Activated CD8-positive, alpha-beta memory T cell treated with anti-CD3 and anti-CD28 coated beads for 48 hours (primary cell): ENCODE measurements at places on chromosomes 16 and 17.

GRCh38 chr16:14486520-14487303, 143.3 kb downstream of the PARN start:
- DNase-seq, result no peak

DNA sequence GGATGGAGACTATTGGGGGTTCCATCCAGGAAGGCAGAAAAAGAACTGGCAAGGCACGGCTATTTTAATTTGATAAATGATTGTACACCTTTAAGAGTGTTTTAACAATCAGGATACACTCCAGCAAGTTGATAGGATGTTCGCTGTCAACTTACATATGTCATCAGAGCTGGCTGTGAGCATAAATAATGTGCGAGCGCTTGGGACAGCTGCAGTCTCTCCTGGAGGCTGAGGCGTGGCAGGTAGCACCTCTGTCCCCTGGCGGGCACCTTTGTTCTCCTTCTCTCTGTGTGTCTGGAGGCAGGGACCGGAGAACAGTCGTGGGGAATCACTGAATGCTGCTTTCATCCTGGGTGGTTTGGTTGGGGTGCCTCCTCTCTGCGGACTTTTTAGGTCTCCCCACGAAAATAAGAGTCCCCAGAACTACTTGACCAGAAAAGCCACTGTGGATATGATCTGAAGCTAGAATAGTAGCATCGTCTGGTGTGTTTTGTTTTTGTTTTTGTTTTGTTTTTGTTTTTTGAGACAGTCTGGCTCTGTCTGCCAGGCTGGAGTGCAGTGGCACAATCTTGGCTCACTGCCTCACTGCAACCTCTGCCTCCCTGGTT, 9.4 kb downstream of the BAHCC1 start:
- no peak for DNase-seq

GRCh38 chr16:53091466-53092211, 36.8 kb downstream of the CHD9 start:
- no peak for DNase-seq

GRCh38 chr17:79930062-79930876, 91.0 kb upstream of the CBX4 start:
- no peak for DNase-seq

- DNase-seq, result no peak
These were observed 53.9 kb upstream of the NETO2 start for GRCh38 chr16:47197536-47198179.

- DNase-seq, result no peak
These were observed 548 bp downstream of the TBX2 start for GRCh38 chr17:61400066-61400716.

DNA sequence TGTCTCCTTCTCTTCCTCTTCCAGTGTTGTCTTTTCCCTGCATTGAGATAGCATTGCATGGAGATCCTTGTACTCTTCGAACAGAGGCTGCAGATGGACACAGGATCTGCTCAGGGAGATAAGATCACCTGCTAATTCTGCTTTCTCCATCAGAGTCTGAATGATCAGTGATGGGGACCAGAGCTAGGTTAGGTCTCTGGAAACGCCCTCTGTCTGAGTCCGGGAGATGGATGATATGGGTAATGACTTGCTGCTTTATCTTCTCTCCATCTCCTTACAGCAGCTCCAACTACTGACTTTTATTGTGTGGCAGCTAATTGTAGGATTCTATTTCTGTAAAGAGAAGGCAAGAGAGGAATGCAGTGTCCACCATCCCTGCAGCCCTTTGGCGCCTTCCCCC, 435.6 kb downstream of the WWOX start:
- no peak for DNase-seq

- DNase-seq, result no peak
These were observed 1.9 kb downstream of the CCR10 start for GRCh38 chr17:42679492-42680330.

DNA sequence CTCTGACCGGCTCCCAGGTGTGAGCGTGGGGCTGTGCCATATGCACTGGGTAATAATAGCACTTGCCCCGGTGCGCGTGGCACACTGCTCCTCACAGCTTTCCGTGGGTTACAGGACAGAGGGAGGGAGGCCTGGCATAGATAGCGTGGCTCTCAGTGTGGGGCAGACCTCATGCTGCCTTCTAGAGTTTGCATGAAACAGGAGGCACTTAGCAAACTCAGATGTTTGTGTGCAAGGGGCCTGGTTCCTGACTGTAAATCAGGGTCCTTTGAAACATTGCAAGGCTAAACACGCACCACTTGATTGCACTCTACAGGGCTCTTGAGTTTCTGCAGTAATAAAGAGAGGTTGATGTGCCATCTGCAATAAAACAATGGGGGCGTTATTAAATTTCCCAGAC, 101.7 kb downstream of the RPTOR start:
- DNase-seq, result no peak

GRCh38 chr16:66898207-66898606, 17.9 kb downstream of the PDP2 start:
- no peak for DNase-seq

GRCh38 chr17:11922638-11923037, 74.6 kb downstream of the ZNF18 start:
- no peak for DNase-seq

GRCh38 chr17:6047966-6048365, 22.2 kb upstream of the WSCD1 start:
- DNase-seq, result no peak

DNA sequence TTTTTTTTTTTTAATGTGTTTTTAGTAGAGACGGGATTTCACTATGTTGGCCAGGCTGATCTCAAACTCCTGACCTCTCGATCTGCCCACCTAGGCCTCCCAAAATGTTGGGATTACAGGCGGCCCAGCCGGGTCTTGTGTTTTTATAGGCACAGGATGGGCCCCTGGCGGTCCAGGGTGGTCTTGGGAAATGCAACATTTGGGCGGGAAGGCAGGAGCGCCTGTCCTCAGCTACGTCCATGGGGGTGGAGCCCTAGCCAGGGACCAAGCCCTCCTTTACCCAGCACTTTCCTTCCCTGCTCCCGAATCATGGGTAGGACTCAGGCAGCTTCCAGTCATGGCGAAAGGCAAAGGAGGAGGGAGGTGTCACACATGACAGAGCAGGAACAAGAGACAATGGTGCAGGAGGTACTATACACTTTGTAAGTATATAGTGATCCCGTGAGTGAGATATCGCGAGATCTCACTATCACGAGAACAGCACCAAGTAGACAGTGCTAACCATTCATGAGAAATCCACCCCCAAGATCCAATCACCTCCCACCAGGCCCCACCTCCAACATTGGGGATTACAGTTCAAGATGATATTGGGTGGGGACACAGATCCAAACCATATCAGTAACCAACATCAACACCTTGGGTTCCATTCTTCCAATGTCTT, 226.7 kb upstream of the WSCD1 start:
- DNase-seq, result no peak

- no peak for DNase-seq
These were observed 90.5 kb downstream of the C16orf78 start for GRCh38 chr16:49464093-49464492.

- no peak for DNase-seq
These were observed 50.1 kb downstream of the TOM1L2 start for GRCh38 chr17:17922070-17922614.

DNA sequence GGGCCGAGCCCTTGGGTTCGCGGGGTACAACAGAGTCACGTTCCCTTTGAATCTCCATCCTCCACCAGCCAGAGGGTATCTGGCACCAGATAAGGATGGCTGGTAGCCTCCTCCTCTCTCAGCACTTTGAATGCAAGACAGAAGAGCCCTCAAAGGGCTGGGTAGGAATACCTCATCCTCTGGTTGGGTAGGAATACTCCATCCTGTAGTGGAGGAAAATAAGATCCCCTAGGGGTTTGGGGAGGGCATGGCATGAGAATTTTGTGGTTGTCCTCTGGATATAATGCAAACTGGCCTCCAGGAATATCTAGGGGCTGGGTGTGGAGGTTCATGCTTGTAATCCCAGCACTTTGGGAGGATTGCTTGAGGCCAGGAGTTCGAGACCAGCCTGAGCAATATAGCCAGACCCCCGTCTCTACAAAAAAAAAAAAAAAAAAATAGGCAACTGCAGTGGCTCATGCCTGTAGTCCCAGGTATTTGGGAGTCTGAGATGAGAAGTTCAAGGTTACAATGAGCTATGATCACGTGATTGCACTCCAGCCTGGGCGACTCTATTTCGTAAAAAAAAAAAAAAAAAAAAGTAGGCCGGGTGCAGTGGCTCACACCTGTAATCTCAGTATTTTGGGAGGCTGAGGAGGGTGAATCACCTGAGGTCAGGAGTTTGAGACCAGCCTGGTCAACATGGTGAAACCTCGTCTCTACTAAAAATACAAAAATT, 2.7 kb downstream of the IGFBP4 start:
- no peak for DNase-seq

GRCh38 chr17:63780507-63780906, 6.5 kb downstream of the DDX42 start:
- DNase-seq, result no peak

GRCh38 chr17:60573236-60574051, 26.5 kb upstream of the PPM1D start:
- no peak for DNase-seq

GRCh38 chr16:27264151-27264550, 4.4 kb downstream of the NSMCE1 start:
- no peak for DNase-seq

DNA sequence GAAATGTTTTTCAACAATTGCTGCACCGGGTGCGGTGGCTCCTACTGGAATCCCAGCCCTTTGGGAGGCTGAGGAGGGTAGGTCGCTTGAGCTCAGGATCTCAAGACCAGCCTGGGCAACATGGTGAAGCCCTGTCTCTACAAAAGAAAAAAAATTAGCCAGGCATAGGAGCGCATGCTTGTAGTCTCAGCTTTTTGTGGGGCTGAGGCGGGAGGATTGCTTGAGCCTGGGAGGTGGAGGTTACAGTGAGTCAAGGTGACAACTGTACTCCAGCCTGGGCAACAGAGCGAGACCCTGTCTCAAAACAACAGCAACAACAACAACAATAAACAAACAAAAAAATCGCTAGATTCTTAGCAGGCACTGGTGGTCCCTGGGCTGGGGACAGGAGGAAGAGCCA, 28.5 kb downstream of the IL21R start:
- no peak for DNase-seq

GRCh38 chr17:61294777-61295176, 104.9 kb upstream of the TBX2 start:
- DNase-seq, result no peak

GRCh38 chr16:3458278-3458851, 14.9 kb downstream of the NAA60 start:
- no peak for DNase-seq

DNA sequence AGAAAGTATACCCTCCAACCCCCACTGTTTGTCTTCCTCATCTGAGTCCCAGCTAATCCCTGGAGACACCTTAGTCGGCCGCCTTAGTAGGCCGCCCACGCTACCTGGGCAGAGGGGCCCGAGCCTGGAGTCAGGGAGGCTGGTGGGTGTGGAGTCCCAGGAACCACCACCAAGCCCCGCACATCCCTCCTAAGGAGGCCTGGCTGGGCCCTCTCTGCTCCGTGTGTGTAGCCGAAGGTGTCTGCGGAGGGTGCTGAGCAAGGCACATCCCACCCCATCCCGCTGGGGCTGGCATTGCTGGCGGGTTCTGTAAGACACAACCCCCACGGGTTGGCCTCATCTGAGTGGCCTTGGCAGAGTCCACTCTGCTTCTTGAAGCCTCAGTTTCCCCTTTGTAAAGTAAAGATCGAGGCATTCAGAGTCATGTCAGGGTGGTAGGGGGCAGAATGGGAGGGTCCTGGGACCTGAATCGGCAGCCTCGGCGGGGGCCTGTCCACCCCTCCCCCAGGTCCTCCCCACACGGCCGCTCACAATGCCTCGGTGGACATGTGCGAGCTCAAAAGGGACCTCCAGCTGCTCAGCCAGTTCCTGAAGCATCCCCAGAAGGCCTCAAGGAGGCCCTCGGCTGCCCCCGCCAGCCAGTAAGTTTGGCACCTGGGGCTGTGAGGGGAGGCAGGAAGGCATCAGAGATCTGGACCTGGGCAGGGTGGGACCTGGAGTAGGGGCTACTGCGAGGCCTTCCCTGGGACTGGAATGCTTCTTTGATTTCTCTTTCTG, 15.2 kb upstream of the ADGRG3 start:
- no peak for DNase-seq

DNA sequence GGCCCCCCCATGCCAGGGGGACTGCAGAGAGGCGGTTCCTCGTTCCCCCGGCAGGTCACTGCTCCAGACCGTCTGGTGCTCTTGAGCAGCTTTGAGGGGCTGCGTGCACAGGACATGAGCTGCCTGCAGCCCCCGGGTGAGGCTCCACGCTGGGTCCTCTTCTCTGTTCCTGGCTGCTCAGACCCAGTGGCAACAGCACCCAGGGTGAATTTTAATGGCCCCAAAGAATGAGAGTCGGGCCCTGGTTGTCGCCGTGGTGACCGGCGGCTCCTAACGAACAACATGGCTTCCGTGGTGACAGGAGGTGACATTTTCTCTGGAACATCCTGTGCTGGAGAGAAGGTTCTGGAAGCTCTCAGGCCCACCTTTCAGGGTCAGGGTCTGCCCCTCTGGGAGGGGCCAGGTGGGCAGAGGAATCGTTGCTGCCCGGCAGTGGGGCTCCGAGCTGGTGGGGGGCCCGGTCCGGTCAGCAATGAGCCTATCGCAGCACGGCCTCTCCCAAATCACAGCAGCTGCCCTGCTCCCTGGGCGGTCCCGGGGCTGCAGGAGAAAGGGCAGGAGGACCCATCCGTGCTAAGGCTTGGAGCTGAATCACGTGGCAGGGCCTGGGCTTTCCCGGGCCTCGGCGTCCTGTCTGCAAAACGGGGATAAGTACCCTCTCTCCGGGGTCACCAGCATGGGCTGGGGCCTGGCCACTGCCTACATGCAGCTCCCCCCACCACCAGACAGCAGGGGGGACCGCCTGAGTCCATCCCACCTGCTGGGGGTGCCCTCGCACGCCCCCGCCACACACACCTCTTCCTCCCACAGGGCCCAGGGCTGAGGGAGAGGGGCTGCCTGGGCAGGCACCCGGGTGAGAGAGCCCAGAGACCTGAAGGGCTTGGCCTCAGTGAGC, 3.4 kb upstream of the C1QTNF8 start:
- DNase-seq, result no peak

- DNase-seq, result no peak
These were observed 737 bp downstream of the RPUSD1 start for GRCh38 chr16:787321-787966.

DNA sequence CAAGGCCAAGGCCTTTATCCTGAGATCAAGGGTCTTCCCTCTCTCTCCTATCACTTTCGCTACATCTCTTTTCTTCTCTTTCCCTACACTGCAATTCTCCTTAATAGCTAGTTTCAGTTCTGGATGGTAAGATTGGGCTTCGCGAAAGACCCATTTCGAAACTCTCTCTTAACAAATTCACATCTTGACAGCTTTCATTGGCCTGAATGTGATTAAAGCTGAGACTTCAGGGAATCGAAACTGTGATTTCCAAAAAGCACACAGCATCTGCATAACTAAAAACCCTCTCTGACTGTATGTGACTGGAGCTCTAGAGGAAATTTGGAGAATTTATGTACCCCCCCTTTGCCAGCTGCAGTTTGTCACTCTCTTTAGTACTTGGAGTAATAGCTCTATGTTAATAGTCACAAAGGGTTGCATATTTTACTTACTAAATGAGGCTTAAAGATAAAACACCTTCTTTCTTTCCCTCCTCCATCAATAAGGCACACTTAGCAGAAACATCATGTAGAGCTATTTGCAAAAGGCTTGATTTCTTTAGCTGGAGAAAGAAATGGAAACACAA, 105.3 kb upstream of the FAM20A start:
- no peak for DNase-seq
